ENCODE measurements at places on chromosomes 6 and 20.
A peak's percentile ranks its signal among the peaks of the same experiment; 100 is the strongest.

DNA sequence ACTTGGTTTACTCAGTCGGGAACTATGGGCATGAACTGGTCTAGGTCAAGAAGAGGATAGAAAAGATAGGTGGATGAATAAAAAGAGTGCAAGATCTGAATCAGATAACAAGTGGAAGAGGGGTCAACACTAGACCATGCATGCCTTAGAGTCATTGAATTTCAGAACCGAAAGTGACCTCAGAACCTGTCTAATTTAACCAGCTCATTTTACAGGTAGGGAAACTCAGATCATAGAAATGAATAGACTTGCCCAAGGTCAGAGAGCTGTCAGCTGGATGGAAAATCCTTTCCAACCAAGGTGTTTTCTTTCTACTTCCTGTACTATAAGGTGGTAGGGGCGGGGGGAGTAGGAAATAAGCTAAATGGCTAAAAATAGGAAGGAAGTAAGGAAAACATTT lies 121.4 kb upstream of the ADGRF1 start:
- DNase-seq: no peak

DNA sequence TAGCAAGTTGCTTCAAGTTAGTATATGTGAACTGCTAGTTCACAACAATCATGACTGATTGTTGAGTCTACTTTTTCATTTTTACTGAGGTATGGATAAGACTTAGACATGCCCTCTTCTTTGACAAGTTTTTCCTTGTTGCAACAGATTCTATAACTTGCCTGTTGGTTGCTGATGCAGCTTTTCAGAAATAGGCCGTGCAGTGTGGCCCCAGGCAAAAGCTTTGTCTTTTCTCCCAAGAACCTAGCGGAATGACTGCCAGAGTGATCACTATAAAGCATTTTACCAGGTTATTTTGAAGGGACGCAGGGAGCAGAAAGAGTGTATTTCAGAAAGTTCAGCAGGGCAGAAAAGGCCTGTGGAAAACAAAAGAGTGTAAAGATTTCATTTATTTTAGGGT lies 16.0 kb downstream of the HECA start:
- no peak for DNase-seq

- DNase-seq: no peak
Observed at GRCh38 chr6:109783250-109783986, 92.3 kb downstream of the FIG4 start.

- no peak for DNase-seq
Observed at GRCh38 chr20:53840532-53840931, 229.9 kb downstream of the BCAS1 start.

DNA sequence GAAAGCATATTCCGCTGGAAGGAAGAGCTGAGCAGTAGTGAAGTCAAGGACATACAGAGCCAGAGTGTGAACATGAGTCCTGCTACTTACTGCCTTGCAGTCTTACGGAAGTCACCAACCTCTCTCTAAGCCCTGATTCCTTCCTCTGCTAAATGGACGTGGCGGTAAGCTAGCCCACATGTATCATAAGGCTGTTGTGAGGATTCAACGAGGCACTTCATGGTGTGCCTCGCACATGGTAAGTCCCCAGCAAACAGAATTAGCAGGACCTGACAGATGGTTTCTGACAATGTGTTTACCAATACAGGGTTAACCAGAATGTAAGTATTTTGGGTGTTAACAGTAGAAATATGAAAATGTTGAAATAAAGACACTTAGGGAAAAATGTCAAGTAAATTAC lies 93.2 kb downstream of the IRF4 start:
- no peak for DNase-seq

GRCh38 chr6:150486048-150486447 lies 113.6 kb upstream of the PLEKHG1 start:
- no peak for DNase-seq

GRCh38 chr6:56293781-56294180 lies 46.4 kb upstream of the COL21A1 start:
- DNase-seq: no peak

DNA sequence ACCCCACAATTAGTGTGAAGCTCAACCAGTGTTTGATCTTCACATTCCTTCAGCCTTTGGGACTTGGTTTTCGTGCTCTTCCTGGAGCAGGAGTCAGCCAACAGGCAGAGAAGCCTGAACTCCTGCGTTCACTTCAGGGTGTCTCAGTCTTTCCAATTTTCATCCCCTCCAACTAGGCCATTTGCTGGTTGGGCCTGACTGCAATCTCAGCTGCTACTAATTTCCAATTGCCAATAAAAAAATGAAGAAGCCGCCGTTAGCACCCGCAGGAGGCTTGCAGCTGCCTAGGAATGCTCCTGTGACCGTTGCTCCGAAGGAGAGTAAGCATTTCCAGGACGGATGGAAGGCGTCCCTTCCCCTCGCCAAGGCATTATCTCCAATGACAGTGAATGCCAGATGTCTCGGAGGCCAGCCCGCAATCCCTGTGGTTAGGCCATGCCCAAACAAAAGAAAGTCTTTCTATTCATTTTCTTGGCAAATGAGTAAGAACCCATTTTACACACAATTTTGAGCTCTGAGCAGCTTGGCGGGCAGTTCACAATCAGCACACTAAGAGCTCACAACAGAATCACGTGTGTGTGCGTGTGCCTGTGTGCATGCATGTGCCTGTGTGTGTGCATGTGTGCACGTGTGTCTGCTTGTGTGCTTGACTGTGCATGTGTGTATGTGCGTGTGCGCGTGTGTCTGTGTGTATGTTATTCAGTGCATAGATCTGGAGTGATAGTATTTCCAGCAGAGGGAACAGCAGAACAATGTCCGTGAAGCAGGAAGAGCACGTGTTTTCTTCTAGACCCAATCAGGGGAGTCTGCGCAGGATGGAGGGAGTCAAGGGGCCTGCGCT lies 301.2 kb downstream of the SMOC2 start:
- no peak for DNase-seq

- DNase-seq: no peak
Observed at GRCh38 chr6:93624408-93624807, 205.0 kb upstream of the EPHA7 start.

GRCh38 chr20:63587776-63588591 lies 13.9 kb upstream of the HELZ2 start:
- no peak for DNase-seq

- DNase-seq: no peak
Observed at GRCh38 chr20:58028123-58028522, 200.3 kb downstream of the ANKRD60 start.

DNA sequence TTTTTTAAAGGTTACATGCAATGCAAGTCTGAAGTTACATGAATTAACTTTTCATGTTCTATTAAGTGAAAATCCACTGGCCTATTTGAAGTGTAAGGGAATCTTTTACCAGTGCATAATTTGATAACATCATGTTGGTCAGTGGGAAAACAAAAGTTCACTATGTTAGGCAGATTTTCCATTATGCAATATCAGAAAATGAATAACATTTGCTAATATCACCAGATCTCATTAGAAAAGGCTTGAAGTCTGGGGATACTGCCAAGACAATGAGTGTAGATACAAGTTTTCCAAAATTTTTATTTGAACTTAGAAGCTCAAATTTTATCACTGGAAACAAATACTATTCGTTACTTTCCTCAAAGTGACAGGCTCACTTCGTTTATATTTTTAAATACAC lies 296.4 kb upstream of the CDH4 start:
- no peak for DNase-seq

DNA sequence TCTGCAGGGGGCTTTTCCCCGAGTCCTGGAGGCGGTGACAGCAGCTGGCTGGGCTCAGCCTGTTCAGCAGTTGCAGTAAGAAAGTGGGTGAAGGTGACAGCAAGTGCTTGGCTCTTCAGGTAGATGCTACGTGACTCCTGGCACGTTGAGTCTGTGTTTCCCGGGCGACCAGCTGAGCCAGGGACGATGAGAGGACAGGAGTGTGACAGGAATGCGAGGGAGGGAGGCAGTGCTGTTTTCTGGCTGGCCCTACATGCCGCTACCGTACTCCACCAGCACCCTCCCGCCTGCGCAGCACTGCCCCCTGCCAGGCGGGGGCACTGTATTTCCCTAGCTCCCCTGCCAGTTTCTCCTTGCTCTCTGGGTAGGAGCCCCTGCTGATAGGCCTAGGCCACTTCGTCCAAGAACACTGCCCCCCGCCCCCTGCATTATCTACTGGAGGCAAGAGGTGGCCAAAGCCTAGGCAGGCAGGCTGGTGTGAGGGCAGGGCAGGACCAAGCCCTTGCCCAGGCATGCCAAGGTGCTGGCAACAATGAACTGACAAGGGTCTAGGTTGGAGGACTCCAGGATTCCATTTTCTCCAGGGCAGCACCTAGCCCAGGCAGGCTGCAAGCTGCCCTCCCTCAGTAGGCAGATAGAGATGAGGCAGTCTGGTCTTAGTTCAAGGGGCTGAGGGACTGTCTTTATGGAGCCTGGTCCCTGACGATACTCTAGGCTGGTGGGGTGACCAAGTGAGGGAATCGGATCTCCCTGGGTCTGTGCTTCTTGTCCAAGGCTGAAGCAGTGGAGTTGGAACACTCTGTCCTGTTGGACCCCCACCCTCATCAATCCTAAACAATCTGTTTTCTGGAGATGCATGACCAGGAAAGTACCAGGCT lies 19.2 kb downstream of the MRPS18A start:
- no peak for DNase-seq

DNA sequence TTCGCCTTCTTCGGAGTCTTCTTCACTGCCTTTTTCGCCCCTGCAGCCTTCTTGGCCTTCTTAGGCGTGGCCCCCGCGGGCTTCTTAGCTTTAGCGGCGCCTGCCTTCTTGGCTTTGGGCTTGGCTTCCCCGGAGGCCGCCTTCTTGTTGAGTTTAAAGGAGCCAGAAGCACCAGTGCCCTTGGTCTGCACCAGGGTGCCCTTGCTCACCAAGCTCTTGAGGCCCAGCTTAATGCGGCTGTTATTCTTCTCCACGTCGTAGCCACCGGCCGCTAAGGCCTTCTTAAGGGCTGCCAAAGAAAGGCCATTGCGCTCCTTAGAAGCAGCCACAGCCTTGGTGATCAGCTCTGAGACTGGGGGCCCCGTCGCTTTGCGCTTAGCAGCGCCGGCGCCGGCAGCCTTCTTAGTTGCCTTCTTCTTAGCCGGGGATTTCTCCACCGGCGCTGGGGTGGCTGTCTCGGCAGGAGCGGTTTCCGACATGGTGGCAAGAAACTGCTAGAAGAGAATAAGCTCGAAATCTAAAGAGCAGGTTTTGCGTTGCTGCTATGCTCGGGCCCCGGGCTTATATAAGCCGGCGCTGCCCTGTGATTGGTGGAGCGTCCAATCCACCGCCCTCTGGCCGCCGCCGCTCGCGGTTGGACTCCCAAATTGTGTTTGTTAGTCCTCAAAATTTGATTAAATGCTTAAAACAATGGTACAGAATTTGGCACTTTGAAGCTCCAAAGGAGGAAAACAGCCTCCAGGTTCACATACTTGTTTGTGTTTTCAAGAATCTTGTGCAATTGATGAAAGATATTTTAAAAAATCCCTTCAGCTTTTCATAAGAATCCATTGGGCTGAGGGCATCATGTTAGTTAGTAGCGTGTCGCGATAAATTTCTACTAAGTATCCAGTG lies 44.9 kb downstream of the OR2B2 start:
- peak; percentile 54 for DNase-seq

- DNase-seq: no peak
Observed at GRCh38 chr20:11331096-11331495, 586.6 kb upstream of the BTBD3 start.

DNA sequence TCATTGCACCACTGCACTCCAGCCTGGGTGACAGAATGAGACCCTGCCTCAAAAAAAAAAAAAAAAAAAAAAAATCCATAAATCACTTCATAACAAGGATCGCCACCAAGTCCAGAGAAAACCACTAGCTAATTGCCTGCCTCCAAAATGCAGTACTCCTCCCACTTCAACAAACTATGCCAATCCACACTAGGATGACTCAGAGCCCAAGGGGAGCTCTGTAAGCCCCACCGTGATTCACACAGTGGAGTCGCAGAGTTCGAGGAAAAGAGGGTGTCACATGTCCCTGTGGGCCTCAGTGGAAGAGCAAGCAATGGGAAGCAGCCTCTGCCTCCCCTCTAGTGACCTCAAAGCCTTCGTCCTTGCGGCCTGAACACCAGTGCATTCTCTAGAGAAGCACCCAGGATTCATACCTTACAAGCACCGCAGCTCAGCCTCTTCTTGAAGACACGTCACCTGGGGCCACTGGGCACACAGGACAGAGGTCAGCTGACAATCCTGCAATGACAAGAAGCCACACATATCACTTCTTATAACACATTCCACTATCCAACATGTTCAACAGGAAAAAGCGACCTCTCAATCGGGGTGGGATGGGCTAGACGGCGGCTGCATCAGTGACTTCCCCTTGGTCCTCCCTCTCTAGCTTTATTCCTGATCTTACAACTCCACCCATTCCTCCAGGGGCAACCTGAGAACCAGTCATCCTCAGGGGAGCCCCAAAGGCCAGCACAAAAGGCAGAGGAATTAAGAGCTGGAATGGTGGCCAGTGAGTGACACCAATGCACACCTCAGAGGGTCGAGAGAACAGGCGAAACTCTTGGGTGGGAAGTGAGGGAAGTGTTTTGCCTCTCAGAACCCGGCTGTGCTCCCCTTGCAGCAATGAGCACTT lies 8.9 kb downstream of the SNHG17 start:
- DNase-seq: peak; percentile 43

- no peak for DNase-seq
Observed at GRCh38 chr6:157536223-157536545, 155.2 kb downstream of the ZDHHC14 start.

DNA sequence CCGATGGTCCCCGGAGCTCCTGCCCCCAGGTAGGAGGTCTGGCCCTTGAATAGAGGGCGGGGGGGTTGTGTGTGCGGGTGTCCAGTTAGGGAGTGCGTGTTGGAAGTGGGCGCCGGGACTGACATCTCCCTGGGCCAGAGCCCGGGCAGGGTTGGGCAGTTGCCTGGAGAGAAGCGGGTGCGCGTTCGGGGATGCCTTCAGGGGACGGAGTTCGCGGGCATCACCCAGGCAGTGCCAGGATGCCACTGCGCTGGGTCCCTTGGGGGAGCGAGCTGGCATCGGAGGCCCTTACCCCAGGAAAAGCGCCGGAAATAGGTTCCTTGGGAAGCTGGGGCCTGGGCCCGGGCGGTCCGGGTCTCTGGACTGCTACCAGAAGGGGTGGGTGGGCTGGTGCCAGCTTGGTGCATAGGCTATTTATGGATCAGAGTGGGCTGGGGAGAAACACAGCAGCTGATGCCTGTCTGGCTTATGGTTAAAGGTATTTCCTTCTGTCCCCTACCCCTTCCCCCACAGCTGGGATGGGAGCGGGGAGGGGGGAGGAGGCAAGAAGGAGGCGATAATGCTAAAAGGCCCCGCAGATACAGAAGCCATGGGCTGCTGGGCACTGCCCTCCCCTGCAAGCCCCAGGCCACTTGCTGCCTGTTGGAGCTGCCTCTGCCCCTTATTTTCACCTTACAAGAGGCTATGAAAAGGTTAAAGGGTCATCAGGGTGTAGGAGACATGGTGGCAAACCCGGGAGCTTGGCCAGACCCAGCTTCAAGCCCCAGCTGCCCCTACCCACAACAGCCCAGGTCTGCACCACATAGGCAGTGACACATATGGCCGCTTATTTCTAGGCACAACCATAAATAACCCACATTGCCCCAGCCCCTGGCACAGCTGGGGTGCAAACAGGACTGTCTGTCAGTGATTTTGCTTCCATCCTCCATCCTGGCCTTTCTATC lies 638 bp downstream of the PACSIN1 start:
- DNase-seq: no peak

GRCh38 chr6:16482702-16483314 lies 244.4 kb downstream of the GMPR start:
- no peak for DNase-seq

- no peak for DNase-seq
Observed at GRCh38 chr6:7142228-7142801, 34.6 kb downstream of the RREB1 start.

All from GOT3 (cell line).